ENCODE measurements at places on chromosomes 7 and 10. TPM values are rescaled to one million over a fixed set of nuclear protein-coding genes. Genes with fewer than 3 reads are reported as not detected.
A peak's percentile ranks its signal among the peaks of the same experiment; 100 is the strongest.

Gene OR13A1
- total RNA-seq = not detected

Gene DBNL
- total RNA-seq = 83.8 TPM

Gene CPXM2
- 94.5 TPM for total RNA-seq

DNA sequence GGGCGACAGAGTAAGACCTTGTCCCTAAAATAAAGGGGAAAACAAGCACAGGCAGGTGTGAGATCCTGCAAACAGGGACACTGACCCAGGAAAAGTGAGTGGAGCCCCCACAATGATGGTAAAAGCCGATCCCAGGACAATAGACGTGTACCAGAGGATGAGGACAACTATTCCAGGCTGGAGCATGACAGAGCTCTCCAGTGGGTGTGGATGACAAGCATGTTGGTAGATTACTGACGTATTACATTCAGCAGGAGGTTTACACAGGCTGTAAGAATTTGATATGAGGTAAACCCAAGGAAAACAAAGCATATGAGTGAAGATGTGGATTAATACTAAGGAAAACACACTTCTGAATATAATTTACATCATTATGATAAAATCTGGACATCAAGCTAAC lies 27.8 kb upstream of the SMURF1 start:
- no peak overlapping the region for H3K27ac ChIP-seq
- no peak overlapping the region for H3K4me3 ChIP-seq
- H3K36me3 ChIP-seq = no peaks in the 10 kb centered on the region
- no peaks in the 10 kb centered on the region for H3K4me1 ChIP-seq
- DNase-seq = no peak

GRCh38 chr10:95567903-95568630 lies 6.9 kb upstream of the SORBS1 start:
- no peaks in the 10 kb centered on the region for H3K36me3 ChIP-seq
- H3K4me3 ChIP-seq = no peak overlapping the region
- DNase-seq = no peak
- H3K27me3 ChIP-seq = no peaks in the 10 kb centered on the region
- H3K27ac ChIP-seq = peak overlapping the region; percentile 98

GRCh38 chr7:107891636-107892366 lies 818 bp downstream of the DLD start:
- peak overlapping the region; percentile 73 for H3K4me3 ChIP-seq
- H3K27ac ChIP-seq = peak overlapping the region; percentile 95
- no peaks in the 10 kb centered on the region for H3K36me3 ChIP-seq
- H3K27me3 ChIP-seq = no peaks in the 10 kb centered on the region
- no peak for DNase-seq

DNA sequence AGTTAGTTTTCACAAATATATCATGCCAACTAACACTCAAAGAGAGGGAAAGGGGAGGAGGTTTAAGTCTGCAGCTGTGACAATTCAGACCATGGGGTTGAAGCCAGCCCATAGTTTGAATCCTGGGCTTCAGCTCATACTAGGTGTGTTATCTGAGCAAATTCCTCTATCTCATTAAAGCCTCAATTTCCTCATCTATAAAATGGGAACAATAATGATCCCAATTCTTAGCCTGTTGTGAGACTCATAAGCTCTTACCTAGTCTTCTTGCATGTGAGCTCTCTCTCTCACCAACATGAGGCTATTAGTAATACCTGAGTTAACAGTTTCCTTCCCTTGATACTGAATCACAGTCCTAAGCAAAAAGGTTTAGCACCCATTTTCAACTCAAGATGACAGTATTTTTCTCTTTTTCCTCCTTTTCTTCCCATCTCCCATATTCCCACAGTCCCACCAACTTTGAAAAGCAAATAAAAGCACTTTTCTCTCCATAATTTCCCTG lies 49.8 kb downstream of the NUDCD3 start:
- H3K36me3 ChIP-seq = no peaks in the 10 kb centered on the region
- DNase-seq = no peak
- H3K27me3 ChIP-seq = no peaks in the 10 kb centered on the region
- H3K27ac ChIP-seq = no peak overlapping the region
- H3K4me1 ChIP-seq = peaks cover 4% of the 10 kb centered on the region

DNA sequence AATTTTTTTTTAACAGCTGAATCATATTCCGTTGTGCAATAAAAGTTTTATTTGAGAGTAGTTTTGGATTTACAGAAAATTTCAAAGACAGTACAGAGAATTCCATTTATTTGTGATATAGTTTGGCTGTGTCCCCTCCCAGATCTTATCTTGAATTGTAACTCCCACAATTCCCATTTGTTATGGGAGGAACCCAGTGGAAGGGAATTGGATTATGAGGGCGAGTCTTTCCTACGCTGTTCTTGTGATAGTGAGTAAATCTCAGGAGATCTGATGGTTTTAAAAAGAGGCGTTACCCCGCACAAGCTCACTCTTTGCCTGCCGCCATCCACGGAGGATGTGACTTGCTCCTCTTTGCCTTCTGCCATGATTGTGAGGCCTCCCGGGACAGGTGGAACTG lies 228.0 kb upstream of the MAGI2 start:
- H3K27ac ChIP-seq = no peak overlapping the region
- no peak overlapping the region for H3K4me3 ChIP-seq
- H3K36me3 ChIP-seq = no peaks in the 10 kb centered on the region
- H3K4me1 ChIP-seq = no peaks in the 10 kb centered on the region
- no peaks in the 10 kb centered on the region for H3K27me3 ChIP-seq

Data from sigmoid colon (tissue), 7 donors.